ENCODE measurements at places on chromosomes 12 and 14.

- no peak for DNase-seq
Observed at GRCh38 chr14:103488960-103489359, 33.7 kb downstream of the CKB start.

GRCh38 chr12:130863298-130863697 lies 8.6 kb upstream of the RAN start:
- DNase-seq: no peak

- DNase-seq: no peak
Observed at GRCh38 chr14:103770902-103771301, 55.3 kb downstream of the ZFYVE21 start.

DNA sequence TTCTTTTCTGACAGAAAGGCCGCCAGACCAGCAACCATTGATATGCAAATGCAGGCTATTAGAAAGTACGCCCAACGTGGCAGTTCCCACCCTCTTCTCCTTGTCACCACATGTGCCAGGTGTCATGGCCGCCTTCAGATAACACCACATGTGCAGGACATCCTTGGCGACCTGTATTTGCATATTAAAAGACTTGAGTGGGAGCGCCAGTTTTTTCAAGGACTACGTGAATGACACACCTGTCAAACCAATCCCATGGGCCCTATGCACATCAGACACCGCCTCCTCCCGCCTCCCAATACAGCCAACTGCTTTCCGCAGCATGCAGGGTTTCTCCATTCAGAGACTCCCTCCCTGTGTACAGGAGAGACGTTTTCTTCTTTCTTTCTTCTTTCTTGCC lies 318.6 kb upstream of the FAR2 start:
- no peak for DNase-seq

DNA sequence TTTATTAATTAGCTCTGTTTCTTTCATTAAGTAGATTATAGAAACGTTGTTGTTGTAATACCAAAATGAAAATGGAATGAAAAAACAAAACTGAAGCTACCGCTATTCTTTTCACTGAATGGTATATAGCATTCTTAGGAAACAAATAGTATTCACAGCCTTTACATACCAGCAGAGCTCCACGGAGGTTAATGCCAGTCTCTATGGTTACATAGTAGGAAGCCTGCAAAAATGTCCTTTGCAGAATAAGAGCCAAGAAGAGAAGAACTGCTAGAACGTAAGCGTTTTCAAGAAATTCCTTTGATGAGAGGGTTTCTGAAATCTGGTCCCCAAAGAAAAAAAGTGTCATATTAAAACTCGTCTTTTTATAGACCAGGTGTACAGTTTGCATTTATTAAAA lies 30.6 kb downstream of the ABCC9 start:
- DNase-seq: no peak

- no peak for DNase-seq
Observed at GRCh38 chr12:31877884-31878283, 81.3 kb upstream of the RESF1 start.

DNA sequence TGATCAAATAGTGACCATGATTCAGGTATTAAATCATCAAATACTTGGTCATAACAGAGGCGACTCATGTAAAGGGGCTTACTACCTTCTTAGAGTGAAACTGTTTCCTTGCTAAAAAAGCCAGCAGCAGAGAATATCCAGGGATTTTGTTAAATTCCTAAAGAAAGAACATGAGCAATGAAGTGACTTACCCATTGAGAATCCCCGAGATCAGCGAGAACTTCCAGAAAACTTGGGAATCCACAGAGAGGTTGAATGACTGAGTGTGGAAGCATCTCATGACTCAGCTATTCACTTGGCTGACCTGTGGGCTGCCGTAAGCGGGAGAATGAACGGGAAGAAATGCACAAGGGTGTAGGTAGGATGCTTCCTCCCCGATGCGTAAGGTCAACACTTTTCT lies 85.3 kb upstream of the KCNA1 start:
- no peak for DNase-seq

GRCh38 chr12:8675591-8676036 lies 13.0 kb upstream of the MFAP5 start:
- no peak for DNase-seq

DNA sequence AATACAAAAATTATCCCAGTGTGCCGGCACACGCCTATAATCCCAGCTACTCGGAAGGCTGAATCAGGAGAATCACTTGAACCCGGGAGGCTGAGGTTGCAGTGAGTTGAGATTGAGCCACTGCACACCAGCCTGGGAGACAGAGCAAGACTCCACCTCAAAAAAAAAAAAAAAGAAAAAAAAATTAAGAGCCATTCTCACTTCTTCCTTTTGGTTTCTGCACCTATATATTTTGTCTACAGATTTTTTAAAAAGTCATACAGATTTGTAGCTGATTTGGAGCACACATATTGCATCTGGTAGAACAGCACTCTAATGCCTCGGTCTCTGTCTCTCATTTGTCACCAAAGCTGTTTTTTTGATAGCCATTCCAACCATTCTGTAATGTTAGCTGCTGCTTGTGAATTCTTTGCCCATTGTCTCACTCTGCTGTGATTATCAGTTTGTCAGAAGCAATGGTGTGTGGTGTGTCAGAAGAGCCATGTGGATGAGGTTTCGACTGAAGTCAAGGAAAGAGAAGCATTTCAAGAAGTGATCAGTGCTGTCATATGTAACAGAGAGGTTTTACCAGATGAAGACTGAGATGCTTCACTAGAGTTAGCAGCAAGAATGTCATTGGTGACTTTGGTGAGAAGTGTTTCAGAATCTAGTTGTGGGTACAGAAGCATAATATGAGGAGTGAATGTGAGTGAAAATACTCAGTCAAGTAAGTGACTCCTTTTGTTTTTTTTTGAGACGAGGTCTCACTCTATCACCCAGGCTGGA lies 8.7 kb upstream of the KTN1 start:
- no peak for DNase-seq

DNA sequence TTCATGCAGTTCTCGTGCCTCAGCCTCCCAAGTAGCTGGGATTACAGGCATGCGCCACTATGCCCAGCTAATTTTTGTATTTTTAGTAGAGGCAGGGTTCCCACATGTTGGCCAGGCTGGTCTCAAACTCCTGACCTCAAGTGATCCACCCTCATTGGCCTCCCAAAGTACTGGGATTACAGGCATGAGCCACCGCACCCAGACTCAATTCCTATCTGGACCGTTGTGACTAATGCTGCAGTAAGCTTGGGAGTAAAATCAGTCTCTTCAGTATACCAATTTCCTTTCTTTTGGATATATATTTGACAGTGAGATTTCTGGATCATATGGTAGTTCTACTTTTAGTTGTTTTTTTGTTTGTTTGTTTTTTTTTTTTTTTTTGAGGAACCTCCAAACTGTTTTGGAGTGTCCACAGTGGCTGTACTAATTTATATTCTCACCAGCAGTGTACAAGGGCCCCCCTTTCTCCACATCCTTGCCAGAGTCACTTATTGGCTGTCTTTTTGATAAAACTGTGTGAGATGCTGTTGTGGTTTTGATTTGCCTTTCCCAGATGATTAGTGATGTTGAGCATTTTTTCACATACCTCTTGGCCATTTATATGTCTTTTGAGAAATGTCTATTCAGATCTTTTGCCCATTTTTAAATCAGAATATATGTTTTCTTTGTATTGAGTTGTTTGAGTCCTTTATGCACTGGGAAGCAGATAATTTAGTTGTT lies 37.3 kb upstream of the EVL start:
- DNase-seq: no peak

DNA sequence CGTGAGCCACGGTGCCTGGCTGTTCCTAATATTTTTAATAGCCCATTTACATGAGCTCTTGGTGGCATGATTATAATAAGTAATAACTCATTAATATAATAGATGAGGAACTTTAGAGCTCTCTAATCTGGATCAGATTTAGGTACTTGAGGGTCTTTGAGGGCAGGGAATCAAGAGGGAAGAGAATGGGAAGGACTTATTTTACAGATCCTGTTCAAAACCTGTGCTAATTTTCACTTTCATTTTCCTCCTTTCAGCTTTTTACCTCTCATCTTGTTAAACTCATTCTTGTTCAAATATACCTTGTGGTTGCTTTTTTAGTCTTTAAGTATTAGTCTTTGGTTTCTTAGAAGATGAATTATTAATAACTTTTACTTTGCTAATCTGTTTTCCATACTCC lies 5.6 kb downstream of the NECAP1 start:
- DNase-seq: no peak

GRCh38 chr14:91360490-91361232 lies 57.0 kb downstream of the CCDC88C start:
- no peak for DNase-seq

DNA sequence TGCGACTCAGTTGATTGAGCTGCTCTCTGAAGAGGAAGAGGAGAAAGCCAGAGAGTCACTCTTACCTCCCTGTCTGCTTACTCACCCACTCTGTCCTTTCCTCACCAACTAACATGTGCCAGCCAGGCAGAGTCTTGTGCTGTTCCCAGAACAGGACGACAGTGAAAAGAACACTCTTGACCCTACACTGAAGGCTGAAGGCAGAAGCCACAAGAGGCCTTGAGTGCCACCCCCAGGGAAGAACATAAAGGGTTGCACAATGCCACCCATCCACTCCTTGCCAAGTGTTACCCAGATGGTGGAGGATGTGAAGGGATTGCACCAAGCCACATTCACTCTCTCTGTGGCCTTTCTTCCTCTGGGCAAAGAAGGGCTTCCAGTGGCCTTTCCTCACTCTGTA lies 12.8 kb downstream of the ABHD4 start:
- no peak for DNase-seq

DNA sequence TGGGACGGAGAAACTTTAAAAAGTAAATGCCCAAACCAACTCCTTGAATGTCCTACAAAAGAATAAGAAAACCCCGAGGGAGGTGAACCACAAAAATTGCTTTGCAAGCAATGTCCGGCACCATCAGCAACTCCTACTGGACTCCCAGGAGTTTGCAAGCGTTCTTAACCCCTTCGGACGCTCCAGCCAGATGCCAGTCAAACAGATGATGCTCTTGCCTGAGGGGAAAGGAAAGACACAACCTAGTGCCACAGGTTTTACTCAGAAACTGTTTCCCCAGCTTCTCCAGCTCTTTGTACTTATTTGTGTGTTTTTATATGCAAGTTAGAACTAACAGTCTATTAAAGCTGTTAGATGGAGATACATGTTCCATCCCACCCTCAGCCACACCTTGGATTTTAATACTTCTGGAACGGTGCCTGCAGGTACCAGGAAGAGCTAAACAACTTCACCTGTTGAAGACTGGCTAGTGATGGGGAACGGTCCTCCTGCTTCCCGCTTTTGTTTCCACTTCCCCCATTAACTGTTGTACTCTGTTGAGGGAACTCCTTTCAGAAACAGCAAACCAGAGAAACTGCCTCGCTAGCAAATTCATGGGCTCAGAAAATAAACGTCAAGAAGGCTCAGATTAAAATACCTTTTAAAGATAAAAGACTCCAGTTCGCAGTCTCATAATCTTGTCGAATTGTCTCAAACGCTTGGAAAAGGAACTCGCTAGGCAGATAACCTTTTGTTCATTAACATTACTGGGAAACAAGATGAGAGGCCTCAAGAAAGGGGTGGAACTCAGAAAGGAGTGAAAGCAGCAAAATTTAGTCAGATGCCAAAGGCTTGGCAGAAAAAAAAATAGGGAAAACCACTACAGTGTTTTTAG lies 1.1 kb upstream of the FERMT2 start:
- DNase-seq: no peak

DNA sequence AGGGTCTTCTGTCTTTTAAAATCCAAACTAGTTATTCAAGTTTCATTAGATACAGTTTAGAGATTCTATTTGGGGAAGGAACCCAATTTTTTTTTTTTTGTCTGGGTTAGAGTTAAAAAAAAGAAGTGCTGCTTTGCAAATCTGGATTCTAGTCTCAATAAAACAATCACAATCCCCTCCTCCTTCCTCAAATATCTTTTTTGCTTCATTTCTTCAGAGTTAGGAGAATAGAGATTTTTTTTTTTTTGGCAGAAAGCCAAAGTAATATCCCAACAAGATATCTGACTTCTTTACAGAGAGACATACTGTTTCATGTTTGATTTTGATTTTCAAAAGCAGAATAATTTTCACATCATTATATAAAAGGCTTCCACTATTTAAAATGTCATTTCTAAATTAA lies 201.9 kb downstream of the FOXN3 start:
- DNase-seq: no peak

DNA sequence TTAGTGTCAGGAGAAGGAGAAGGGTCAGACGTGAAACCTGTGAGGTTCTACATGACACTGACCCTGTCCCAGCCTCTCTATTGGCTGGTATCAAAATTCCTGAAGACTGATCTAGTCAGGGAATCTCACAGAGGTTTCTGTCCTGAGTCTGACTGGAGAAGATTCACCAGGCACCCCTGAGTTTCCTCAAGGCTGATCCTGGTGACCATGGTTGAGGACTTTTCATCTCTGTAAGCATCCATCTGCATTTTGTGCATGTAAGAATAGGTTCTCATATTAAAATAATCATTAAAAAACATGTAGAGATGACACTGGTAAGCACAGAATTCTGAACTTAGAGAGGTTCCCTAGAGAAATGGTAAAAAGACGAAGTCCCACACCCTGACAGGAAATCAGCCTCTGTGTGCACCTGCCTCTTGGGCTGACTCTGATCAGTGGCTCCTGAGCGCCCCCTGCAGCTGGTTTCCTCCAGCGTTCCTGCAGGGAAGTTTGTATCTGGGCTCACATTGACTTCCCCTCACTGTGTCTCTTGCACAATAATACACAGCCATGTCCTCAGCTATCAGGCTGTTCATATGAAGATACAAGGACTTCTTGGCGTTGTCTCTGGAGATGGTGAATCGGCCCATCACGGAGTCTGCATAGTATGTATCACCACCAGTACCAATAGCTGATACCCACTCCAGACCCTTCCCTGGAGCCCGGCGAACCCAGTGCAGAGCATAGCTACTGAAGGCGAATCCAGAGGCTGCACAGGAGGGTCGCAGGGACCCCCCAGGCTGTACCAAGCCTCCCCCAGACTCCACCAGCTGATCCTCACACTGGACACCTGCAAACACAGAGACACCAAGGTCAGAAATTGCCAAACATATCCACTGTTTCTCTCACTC lies 991.9 kb downstream of the TMEM121 start:
- DNase-seq: no peak

GRCh38 chr12:19402743-19403431 lies 36.4 kb upstream of the AEBP2 start:
- DNase-seq: no peak

GRCh38 chr14:22319526-22320361 lies 269.3 kb downstream of the DAD1 start:
- DNase-seq: no peak

- DNase-seq: no peak
Observed at GRCh38 chr14:96762650-96763049, 34.5 kb upstream of the VRK1 start.

GRCh38 chr14:71714225-71714624 lies 218.0 kb upstream of the RGS6 start:
- DNase-seq: no peak

Measured in GF-D8 (cell line).